ENCODE measurements at places on chromosomes 1 and 21.

DNA sequence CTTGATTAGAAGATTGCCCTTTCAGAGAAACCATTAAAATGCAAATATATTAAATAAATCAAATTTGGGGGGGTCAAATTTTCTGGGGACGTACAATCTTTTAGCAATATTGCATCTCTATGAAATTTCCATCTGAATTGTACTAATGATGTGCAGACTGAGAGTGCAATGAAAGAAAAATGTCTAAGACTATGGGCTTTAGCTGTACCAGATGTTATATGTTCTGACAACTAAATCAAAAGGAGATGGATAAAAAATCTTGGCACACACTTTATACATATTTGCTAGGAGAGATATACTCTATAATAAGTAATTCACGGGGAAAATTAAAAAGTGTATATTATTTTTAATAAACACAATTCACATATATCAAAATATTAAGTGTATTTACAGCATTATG, 13.0 kb upstream of the PLPPR5 start:
- no peak for DNase-seq

GRCh38 chr1:11682799-11683198, 1.9 kb upstream of the MAD2L2 start:
- no peak for DNase-seq

GRCh38 chr21:42923553-42924432, 1.6 kb downstream of the ERVH48-1 start:
- DNase-seq = peak; percentile 92

GRCh38 chr1:161215076-161215475, at the start of gene FCER1G:
TSS of gene FCER1G (plus strand) at chr1:161215295. CDS start at chr1:161215322, 27 bp downstream.
- DNase-seq = no peak

GRCh38 chr1:209493559-209493958, 90.0 kb upstream of the CAMK1G start:
- peak; percentile 13 for DNase-seq

- DNase-seq = no peak
These were observed 37.0 kb downstream of the MATN1 start for GRCh38 chr1:30686236-30686935.

DNA sequence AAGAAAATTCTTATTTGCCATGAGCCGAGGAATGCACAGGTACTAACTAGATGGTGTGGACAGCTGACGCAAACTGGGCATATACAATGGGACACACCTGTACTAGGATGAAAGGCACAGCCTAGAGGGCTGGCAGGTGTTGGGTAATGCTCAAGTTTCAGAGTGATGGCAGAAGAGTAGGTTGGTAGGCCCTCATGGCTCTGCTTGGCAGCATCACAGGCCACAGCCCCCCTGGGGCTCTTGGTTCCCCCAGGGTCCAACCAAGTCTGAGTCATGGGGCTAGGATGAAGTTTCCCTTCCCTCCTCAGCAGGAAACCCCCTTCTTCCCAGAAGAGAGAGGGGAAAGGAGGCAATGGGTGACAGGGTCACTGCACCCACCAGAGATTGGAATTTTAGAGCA, 35.2 kb downstream of the SPEN start:
- DNase-seq = no peak

DNA sequence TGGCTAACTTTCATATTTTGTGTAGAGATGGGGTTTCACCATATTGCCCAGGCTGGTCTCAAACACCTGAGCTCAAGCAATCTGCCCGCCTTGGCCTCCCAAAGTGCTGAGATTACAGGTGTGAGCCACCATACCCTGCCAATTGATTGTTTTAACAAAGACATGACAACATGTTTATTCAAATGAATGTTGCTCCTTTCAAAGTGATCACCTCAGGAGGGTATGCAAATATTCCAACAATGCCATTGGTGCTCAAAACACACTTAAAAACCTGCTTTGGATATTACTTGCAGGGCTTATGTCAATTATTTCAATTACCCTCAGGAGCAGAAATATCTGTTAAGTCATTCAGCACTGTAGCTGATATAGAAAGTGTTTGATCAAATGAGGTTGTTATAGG, 7.9 kb downstream of the LAX1 start:
- DNase-seq = no peak

DNA sequence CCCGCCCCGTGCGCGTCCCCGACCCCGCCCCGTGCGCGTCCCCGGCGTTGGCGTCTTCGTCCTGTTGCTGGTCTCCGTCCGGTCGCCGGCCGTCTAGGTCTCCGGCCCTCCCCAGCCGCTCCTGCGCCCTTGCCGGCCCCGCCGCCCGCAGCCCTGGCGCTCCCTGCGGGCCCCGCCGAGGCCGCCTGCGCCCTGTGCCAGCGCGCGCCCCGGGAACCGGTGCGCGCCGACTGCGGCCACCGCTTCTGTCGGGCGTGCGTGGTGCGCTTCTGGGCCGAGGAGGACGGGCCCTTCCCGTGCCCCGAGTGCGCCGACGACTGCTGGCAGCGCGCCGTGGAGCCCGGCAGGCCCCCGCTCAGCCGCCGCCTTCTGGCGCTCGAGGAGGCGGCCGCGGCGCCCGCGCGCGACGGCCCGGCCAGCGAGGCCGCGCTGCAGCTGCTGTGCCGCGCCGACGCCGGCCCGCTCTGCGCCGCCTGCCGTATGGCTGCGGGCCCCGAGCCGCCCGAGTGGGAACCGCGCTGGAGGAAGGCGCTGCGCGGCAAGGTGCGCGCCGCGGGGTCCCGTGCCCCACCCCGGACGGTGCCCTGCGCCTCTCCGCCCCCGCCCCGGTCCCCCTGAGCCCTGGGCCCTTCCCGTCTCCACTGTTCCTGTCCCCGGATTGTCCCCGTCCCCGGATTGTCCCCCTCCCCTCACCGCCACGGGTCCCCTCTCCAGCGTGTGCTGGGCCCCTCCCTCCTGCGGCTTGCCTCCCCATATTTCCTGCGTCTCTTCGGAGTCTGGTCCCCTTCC, at the start of gene RNF187:
Gene RNF187, plus strand, starts transcription at position 47 of the 789 bp plus-strand sequence.
- no peak for DNase-seq

DNA sequence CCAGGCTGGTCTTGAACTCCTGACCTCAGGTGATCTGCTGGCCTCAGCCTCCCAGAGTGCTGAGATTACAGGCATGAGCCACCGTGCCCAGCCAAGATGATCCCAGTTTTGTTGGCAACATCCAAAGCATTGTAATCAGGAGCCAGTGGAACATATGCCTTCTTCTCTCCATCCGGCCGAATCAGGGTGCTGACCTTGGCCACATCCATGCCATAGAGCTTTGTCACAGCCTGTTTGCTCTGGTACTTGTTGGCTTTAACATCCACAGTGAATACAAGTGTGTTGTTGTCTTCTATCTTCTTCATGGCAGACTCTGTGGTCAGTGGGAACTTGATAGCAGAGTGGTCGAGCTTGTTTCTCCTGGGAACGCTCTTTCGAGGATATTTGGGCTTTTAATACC, 17.1 kb downstream of the TNFRSF8 start:
- no peak for DNase-seq

- DNase-seq = no peak
These were observed 19.3 kb upstream of the DDAH1 start for GRCh38 chr1:85484264-85484663.

- DNase-seq = no peak
These were observed 615.6 kb upstream of the PKN2 start for GRCh38 chr1:88068407-88068960.

GRCh38 chr1:180574031-180574713, 15.4 kb downstream of the OVAAL start:
- DNase-seq = no peak

DNA sequence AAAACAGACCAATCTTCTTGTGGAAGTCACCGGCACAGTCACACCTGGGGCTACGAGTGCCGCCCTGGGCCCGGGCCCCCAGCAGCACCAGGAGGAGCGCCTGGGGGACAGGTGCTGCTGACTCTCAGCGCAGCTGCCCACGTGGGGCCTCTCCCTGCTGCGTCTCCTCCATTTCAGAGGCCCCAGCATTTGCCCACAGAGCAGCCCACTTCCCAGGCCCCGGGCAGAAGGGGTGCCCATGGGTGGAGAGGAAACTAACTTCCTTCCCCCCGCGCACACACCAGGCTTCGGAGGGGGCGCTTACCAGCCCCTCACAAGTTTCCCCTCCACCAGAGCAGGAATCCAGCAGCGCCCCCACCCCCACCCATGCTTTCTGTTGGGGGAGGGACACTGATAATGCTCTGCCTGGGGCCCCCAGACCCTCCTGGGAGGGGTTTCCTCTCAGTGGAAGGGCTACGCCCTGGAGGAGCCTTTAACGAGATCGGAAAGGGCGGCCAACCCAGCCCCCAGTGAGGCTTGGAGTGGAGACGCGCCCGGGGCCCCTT, 440 bp downstream of the TNFRSF25 start:
- DNase-seq = no peak

- no peak for DNase-seq
These were observed 60.1 kb downstream of the AGPAT3 start for GRCh38 chr21:43925096-43925481.

- DNase-seq = no peak
These were observed 86.3 kb downstream of the NKAIN1 start for GRCh38 chr1:31153423-31153822.

GRCh38 chr1:23021834-23022233, 2.6 kb downstream of the KDM1A start:
- no peak for DNase-seq

DNA sequence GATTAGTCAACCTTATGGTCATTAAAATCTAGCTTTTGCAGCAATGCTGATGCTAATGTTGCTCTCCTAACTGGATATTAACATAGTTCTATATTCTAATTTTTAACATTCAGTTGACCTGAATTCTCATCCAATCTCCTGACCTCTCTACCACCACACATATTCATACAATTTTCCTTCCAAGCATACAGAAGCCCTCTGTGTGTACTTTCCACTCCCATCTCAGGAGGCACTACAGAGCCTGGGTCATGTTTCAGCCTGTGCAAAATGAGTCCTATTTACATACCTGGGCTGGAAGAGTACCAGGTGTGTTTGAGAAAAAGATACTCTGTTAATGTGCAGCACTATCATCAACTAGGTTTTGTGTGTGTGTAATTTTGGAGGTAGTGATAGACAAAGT, 486.3 kb downstream of the NEGR1 start:
- no peak for DNase-seq

GRCh38 chr1:178607718-178608408, 95.0 kb downstream of the TEX35 start:
- DNase-seq = no peak

- DNase-seq = peak; percentile 88
These were observed 85.8 kb upstream of the RGS1 start for GRCh38 chr1:192489748-192490147.

GRCh38 chr1:110638058-110638457, 31.9 kb upstream of the KCNA2 start:
- no peak for DNase-seq

DNA sequence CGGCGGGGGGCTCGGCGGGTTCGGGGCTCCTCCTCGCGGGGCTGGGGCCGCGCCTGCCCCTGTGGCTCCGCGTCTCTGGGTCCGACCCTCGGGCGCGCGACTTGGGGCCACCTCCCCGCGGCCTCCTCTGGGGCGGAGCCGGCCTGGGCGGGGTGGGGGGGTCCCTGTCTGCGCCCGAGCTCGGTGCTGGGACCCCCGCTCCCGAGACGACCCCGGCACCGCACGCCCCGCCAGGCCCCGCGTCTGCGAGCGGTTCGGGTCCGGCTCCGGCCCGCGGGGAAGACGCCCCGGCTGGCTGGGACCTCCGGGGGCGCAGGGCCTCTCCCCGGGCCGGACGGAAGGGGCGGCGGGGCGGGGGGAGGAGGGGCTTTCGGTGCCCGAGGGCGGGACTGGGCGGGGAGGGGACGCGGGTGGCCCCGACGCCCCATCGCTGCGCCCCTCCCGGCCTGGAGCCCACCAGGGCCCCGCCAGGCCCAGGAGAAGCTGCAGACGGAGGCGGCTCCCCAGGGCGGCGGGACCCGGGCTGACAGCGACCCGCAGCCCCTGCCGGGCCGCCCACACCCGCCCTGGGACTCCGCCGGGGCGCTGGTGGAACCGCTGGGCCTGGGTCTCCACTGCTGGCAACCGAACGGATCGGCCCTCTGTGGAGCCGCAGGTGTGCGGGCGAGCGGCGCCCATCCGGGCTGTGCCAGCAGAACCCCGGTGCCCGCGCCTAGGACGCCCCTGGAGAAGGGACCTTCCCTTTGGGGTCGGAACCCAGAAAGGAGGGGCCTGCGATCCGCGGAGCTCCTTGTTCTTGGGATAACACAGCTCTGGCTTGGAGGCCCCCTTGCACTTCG, 610 bp downstream of the COL6A2 start:
- DNase-seq = no peak

DNA sequence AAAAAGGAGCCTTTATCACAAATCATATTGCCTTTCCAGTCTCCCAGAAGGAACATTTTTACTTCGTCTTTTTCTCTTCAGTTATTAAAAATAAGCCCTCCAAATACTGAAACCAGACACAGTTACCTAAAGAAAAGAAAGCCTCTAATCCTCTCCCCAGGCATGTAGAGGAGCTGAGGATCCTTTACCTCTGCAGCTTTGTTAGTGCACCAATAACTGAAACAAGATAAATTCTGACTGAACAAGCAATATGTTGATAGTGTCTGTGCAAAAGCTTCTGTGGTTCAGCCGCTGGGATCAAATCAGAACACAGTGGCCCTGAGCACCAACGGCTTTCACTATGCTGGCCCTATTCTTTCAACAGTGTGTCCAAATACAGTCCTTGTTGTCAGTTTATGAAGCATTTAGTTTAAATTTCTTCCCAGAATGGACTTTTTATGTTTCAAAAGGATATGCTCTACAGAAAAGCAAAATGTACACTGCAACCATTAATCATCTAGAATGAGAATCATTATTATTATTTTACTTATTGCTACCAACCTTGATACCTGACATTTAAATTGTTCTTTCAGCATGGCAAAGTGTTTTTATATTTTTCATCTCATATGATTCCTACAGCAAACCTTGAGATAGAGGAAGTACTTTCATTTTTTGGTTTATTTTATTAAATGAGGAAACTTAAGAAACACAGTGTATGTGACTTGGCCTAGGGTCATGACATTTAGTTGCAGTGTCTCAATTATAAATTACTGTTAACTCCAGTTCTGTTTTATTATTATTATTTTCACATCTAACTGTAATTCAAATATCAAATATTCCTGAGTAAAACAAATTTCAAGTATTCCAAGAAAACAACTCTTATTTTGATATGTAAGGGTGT, 217.9 kb downstream of the NEGR1 start:
- no peak for DNase-seq

DNA sequence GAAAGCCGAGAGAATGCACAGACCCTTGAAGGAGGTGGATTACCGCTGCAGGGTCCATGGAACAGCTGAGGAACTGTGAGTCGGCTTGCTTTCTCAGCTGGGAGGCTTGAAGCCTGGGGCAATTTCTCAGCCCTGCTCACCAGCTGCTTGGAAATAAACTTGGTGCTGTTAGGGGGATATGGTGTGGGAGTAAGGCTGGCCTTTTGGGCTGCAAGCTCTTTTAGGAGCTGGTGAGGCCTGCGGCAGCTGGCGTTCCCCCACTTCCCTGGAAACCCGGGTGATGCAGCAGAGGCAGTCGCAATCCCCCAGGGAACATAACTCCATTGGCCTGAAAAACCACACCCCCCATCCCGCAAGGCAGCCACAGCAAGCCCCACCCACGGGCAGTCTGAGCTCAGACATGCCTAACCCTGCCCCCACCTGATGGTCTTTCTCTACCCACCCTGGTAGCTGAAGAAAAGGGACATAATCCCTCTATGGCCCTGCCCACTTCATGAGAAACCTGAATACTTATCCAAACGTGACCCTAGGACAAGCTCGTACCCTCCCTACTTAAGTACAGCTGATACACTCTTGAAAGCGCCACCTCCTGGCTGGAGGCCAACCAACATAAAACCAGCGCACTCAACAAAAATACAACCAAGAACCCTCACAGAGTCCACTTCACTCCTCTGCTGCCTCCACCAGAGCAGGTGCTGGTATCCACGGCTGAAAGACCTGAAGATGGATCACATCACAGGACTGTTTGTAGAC, 1995.8 kb downstream of the NCAM2 start:
- no peak for DNase-seq

Data from muscle of back (tissue), 13 donors.